Activated CD4-positive, alpha-beta T cell treated with anti-CD3 and anti-CD28 coated beads, Interleukin-2, amount 50 U/mL, for 1 hour (primary cell): ENCODE measurements at places on chromosomes 5 and 9.

GRCh38 chr5:145509336-145510136 lies 325.6 kb downstream of the PRELID2 start:
- no peak for DNase-seq

DNA sequence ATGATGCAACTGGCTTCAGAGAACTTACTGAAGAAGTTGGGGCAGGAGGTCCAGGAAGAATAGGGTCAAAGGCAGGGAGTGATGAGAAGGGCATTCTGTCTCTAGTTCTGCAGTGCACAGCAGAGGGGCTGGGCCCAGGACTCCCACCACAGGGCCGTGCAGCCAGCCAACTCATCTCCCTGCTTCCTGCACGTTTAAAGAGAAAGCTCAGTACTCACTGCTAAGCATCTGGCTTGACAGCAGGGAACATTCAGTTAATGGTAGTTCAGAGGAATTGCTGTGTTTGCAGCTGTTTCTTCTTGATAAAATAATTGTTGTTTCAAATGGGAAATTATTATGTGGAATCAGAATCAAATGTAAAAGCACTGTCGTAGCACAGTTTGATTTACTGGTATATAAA lies 25.6 kb upstream of the SCAMP1 start:
- DNase-seq: no peak

- DNase-seq: no peak
Observed at GRCh38 chr5:149712439-149713147, 17.5 kb upstream of the PPARGC1B start.

- no peak for DNase-seq
Observed at GRCh38 chr5:123992641-123993040, 480.7 kb downstream of the CSNK1G3 start.

DNA sequence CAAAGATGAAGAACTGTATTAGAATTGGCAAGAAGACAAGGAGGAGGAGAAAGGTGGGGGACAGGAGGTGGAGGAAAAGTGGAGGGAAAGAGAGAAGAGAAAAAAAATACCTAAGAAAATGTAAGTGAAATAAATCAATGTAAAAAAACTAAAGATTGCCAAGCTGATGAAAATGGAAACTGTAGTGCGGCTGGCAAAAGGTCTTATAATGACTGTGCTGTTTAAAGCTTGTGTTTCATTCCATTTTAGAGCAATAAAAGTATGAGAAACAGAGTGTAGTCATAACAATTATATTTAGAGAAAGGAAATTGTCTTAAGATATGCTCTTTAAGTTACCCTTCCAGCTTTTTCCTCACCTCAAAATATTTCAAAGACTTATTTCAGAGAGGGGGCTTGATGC lies 670.5 kb upstream of the SEMA6A start:
- no peak for DNase-seq

DNA sequence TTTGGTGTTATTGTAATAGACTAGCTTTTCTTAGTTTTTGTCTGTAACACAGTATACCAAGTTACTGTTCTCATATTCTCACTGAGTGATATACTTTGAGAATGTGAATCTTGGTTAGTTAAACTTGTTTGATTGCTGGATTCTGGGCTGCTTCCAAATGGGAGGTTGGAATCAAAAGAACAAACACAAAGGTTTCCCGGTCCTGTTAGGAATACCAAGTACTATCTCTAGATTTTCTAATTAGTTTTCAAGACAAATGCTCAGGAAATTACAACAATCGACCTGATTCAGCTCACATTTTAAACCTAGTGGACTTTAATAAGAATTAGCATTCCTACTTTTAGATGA lies 244.3 kb downstream of the CSNK1G3 start:
- DNase-seq: no peak

GRCh38 chr5:5487585-5488360 lies 65.3 kb downstream of the ICE1 start:
- DNase-seq: no peak

DNA sequence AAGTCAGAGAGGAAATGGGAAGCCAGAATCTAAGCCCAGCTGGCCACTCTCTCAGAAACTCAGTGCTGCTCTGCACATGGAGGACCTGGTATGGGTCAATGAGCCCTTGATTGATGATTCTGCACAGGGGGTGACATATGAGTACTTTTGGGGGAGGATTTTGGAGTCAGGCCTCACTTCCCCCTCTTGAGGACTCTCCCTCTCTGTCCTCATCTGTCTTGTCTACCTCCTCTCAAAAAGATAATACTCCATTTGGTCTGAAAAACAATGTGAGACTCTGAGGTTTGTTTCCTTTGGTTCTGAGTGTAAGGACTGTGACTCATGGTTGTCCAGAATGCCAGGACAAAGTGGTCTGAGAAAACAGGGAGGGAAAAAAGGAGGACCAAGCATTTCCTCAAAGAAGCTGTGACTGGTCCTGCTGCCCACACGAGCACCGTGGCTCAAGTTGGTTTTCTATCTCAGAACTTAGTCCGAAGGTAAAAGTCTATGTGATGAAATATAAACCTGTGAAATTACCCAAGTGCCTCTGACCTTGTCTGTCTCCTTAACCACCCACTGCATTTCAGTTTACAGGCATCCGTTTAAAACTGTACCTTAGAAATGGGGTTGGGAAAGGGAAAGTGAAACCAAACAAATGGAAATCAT lies 11.1 kb downstream of the TTC39B start:
- DNase-seq: no peak

GRCh38 chr5:59254055-59254687 lies 639.4 kb downstream of the PDE4D start:
- DNase-seq: no peak

DNA sequence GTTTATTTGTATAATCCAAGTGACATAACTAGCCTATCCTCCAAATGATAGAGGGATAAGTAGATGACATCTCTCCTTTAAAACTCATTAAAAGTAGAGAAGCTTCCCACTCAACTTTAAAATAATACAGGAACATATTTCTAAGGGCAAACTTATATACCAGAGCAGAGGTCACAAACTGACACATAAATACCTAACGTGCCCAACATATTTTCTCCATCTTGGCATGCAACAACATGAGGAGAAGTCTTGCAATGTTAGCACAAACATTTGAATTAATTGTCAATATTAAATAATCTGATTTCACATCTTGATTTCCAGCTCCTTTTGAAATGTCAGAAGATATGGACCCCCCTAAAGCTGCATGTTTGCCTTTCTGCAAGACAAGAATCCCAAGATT lies 335.0 kb downstream of the DEPDC1B start:
- DNase-seq: no peak

- no peak for DNase-seq
Observed at GRCh38 chr9:128638580-128638979, 18.1 kb downstream of the DYNC2I2 start.

- DNase-seq: peak; percentile 27
Observed at GRCh38 chr5:131357739-131358561, 94.1 kb downstream of the CDC42SE2 start.

DNA sequence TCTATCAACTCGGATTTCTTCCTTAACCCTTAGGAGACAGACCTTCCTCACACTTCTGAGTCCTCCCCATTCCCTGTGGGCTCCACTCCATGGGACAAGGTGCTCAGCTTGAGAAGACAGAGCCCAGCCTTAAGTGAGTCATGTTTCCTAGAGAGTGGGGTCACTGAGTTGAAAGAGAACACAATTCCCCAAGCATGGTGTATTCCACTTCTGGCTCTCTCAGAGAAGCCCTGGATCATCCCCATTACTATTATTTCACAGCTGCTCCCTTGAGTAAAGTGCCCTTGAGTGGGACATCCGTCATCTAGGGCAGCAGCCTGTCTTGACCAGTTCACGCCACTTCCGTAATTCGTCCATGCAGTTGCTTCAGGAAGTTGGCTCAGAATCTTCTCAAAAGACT lies 604.8 kb downstream of the BNC2 start:
- DNase-seq: no peak
